ENCODE measurements at places on chromosomes 1 and 21.

DNA sequence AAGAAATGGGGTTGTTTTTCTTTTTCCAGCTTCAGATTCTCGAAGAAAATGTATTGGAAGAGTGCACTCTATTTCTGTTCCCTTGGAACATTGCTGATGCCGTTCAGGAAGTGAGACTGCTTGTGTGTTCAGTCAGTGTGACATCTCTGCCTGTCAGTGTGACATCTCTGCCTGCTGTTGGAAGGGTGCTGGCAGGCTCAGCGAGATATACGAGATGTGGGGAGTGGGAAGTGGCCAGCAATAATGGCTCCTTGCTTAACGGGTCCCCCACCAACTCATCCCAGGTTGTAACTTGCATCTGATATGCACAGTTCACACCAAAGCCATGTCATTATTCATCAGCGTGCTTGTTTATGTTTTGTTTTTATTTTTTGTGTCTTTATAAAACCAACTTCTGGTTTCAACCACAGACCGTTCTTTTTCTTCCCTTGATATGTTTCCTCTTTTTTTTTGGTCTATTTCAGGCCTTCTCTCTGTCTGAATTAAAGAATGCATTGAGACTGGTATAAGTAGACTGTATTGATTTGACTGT is 145.4 kb downstream of the GALNT2 start:
- no peak for DNase-seq

DNA sequence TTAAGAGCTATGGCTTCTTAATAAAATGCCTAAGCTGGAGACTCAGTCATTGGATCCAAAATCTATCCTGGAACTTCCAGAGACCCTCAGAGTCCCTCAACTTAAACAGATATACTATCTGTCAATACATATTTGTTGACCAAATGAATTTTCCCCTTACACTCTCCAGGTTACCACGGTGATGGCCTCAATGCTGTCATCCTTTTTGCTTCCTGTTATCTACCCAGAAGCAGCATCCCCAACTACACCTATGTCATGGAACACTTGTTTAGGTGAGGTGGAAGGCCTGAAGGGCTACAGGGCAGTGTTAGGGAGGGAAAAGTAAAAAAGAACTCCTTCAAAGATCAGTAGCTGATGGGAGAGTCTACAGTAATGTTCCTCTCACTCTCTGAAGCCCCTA is 4.4 kb upstream of the C1orf56 start:
- no peak for DNase-seq

DNA sequence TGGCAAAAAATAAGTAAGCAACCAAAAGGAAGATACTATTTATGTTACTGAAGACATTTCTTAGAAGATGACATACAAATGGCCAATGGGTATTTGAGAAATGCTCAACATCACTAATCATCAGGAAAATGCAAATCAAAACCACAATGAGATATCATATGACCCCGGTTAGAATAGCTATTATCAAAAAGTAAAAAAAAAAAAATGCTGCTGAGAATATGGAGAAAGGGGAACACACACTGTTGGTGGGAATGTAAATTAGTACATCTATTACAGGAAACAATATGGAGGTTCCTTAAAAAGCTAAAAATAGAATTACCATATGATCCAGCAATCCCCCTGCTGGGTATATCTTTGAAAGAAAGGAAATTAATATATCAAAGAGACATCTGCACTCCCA is 34.3 kb upstream of the CREG1 start:
- no peak for DNase-seq

- no peak for DNase-seq
Observed at GRCh38 chr1:48718705-48719104, 58.0 kb downstream of the BEND5 start.

DNA sequence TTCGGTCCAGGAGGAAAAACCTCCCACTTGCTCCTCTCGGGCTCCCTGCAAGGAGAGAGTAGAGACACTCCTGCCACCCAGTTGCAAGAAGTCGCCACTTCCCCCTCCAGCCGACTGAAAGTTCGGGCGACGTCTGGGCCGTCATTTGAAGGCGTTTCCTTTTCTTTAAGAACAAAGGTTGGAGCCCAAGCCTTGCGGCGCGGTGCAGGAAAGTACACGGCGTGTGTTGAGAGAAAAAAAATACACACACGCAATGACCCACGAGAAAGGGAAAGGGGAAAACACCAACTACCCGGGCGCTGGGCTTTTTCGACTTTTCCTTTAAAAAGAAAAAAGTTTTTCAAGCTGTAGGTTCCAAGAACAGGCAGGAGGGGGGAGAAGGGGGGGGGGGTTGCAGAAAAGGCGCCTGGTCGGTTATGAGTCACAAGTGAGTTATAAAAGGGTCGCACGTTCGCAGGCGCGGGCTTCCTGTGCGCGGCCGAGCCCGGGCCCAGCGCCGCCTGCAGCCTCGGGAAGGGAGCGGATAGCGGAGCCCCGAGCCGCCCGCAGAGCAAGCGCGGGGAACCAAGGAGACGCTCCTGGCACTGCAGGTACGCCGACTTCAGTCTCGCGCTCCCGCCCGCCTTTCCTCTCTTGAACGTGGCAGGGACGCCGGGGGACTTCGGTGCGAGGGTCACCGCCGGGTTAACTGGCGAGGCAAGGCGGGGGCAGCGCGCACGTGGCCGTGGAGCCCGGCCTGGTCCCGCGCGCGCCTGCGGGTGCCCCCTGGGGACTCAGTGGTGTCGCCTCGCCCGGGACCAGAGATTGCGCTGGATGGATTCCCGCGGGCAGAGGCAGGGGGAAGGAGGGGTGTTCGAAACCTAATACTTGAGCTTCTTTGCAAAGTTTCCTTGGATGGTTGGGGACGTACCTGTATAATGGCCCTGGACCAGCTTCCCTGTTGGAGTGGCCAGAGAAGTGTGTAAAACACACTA is 45.3 kb downstream of the MRPL39 start:
- peak; percentile 56 for DNase-seq

- peak; percentile 84 for DNase-seq
Observed at GRCh38 chr1:209354111-209354839, 229.2 kb upstream of the CAMK1G start.

DNA sequence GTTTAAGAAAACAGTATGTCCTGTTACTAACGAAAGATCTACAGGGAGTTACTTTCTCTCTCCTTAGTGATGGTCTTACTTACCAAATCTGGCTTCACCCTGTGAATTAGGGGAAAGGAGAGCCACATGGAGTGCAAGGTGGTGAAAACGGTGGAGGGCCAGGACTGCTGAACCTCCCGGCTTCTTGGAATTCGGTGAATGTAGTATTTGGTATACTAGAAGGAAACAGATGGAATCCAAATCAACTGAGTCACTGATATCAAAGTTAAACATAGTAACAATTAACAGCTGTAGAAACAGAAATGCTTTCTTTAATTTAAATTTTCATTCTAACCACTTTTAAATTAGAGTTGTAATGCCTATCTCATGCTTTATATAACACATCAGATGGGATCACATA is 45.7 kb downstream of the ALG14 start:
- no peak for DNase-seq

- peak; percentile 88 for DNase-seq
Observed at GRCh38 chr1:190478149-190479049, 735 bp upstream of the BRINP3 start.

DNA sequence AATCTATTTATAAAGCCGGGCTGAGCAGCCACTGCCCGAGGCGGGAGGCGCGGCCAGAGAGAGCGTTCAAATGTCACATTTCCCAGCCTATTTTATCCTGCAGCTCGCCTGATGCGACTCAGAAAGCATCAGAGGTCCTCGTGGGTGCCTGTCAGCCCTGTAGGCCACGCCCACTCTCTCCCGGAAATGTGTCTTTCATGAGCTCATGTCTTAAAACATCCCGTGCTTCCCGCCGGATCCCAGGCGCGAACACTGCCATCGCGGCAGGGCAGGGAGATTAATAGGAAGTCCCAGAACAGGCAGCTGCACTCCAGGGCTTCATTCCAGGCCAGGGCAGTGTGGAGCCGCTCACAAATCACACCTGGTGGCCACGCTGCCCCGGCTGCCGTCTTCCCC is 117.5 kb downstream of the PRDM16 start:
- DNase-seq: no peak

Data from NCI-H1105 treated with DMSO at 0.1 percent for 48 hours (cell line).